ENCODE measurements at places on chromosomes 7 and 10.

DNA sequence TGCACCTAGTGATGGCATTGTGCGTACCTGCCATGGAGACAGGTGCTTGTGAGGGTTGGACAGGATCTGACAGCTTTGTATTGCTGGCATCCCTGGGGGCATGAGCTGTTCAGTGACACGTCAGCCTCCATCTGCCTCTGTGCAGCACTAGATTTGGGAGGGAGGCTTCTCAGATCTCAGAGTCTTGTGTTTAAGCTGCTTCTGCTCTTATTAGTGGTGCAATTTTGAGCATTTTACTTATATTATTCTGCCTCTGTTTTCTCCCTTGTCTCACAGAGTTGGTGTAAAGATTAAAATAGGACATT lies 5.1 kb downstream of the ARHGAP22 start:
- no peak for DNase-seq

- no peak for DNase-seq
Observed at GRCh38 chr7:22013711-22014110, 68.0 kb upstream of the CDCA7L start.

DNA sequence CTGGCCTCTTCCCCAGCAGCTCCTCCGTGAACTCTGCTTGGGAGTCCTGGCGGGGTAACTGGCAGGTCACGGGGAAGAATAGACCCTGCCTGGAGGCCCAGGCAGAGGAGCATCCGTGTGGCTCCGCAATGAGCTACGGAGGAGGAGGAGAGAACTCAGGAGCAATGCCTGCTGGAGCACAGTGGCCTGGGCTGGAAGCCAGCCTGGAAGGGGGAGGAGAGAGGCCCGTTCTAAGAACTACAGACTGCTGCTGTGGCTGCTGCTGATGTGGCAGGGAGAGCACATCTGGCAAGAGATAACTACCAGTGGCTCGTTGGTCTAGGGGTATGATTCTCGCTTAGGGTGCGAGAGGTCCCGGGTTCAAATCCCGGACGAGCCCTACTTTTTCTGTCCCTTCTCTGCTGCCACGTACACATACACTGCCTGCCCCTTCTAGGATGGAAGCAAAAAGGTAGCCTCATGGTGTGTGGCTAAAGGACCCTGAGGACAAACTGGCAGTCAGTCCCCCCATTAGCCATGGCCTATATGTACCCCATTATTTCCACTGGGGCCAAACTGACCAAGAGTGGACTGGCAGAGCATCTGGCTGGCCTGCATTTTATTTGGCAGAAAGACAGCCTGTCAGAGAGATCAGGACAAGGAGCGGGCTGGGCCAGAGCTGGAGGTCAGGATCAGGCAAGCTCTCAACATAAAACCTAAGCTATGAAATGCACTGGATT lies 7.7 kb upstream of the OPN1SW start:
- peak; percentile 69 for DNase-seq

DNA sequence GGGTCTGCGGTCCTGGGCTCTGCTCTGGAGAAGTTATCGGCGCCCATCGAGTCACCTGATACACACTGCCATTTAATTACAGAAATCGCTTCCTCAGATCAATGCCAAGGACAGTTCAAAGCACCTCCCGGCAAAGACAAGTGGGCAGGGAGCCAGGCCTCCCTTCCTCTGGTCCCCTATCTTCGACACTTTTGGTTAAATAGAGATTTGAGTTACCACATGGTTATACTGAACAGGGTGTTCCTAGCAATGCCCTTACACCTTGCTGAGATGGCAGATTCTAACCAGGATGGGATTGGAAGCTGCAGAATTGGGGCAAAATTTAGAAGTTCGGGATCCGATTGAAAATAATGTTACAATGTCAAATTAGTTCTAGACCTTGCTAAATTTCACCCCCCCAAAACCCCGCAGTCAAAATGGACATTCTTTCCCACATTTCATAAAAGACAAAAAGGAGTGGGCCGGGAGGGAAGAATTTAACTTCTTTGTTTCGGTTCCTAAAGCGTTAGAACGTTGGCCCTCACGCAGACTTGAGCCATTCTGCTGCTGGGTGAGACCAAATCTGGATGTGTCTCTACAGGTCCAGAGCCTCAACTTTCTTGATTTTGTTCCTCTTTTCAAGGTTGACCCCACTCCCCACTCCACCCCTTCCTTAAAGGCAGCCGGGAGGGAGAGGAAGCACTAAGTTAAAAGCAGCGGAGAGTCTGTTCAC lies 2.2 kb upstream of the DLX5 start:
- no peak for DNase-seq

DNA sequence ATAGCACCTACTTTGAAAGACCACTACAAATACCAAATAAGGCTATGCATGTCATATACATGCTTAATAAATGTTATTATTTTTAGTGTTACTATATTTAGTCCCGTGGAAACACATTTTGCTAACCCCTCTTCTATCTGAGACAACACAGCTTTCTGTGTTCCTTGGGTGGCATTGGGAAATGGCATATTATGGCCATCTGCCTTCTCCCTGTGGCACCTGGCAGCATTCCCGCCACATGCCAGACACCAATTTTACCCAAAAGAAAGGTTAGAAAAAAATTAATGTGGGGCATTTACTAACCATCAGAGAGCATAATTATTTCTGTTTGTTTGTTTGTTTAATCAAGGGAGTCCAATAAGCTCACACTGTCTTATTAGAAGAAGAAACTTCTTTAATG lies 168.6 kb upstream of the ETV1 start:
- DNase-seq: no peak

GRCh38 chr10:69439350-69439739 lies 11.9 kb upstream of the TSPAN15 start:
- DNase-seq: no peak

DNA sequence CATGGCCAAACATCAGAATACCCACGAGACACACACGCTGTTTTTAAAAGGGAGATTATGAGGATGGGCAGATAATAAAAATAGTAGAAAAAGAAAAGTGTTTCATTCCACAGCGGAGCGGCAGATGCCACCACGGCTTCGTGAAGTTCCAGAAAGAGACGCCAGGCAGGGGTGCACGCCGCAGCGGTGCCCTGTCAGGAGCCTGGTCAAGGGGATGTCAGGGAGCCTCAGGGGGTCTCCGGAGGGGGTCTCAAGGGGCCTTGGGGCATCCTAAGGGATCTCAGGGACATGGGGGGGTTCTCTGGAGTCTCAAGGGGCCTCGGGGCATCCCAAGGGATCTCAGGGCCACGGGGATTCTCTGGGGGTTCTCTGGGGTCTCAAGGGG lies 253.4 kb downstream of the ZMYND11 start:
- DNase-seq: no peak

GRCh38 chr7:95295397-95295796 lies 28.9 kb downstream of the PON1 start:
- no peak for DNase-seq

DNA sequence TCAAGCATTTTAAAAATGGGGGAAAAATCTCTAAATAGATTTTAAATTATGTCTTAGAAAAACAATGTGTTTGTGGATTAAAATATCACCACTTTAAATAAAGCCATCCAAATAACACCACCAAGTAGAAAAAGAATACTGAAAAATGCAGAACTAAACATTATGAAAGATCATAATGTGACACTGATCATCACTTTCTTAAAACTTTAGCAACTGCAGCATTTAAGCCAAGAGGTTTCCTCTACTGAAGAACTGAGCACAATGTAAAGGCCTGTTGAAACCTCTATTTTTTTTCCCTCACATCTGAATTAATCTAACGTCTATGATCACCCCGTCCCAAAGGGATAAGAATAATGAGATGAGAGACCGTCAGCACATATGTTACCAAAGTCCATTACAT lies 18.6 kb downstream of the MINDY3 start:
- DNase-seq: no peak

DNA sequence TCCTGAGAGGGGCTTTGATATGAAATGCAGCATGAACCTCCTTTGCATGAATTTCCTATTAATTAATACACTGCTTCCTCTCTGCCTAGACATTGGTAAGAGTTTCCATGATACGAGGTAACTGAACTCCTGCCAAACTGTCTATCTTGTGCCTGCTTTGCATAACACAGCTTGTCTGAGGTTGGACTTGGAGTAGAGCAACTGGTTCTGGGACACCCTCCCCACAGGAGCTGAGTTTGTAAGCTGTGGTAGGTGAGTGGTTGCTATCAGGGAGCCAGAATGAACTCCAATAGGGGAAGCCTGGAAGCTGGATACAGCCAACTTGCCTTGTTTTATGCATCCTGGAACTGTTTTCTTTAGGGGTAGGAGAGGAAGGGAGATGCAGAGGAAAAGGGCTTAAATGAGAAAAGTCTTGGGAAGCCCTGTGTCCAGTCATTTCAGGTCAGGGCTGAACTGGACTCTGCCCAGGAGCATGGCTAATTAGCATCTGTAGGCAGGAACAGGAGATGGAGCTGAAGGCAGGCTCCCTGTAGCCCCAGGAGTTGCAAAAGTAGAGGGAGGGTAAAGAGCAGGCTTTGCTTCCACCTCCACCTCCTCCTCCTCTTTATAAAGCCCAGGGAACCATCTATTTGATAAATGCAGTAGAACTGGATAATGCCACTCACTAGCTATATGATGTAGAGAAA lies 73.2 kb upstream of the GPR158 start:
- no peak for DNase-seq

DNA sequence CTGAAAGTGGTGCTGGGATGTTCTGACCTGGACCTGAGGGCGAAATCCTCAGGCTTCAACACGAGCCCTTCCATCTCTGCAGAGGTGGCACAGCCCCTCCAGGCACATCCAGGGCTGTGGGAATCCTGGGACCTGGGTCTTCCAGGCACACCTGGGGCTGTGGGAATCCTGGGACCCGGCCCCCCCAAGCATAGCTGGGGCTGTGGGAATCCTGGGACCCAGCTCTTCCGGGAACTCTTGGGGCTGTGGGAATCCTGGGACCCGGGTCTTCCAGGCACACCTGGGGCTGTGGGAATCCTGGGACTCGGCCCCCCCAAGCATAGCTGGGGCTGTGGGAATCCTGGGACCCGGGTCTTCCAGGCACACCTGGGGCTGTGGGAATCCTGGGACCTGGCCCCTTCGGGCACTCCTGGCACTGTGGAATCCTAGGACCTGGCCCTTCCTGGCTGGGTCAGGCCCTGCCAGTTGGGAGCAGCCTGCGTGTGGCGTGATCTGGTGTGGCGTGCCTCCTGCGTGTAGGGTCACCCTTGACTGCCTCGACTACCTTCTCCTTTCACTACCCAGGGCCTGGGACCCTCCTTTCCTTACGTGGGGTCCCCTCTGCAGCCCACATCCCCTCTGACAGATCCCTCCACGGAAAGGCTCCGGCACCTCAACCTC lies 124.0 kb downstream of the WDR37 start:
- DNase-seq: no peak

GRCh38 chr7:117193564-117193963 lies 129.3 kb downstream of the WNT2 start:
- DNase-seq: no peak

DNA sequence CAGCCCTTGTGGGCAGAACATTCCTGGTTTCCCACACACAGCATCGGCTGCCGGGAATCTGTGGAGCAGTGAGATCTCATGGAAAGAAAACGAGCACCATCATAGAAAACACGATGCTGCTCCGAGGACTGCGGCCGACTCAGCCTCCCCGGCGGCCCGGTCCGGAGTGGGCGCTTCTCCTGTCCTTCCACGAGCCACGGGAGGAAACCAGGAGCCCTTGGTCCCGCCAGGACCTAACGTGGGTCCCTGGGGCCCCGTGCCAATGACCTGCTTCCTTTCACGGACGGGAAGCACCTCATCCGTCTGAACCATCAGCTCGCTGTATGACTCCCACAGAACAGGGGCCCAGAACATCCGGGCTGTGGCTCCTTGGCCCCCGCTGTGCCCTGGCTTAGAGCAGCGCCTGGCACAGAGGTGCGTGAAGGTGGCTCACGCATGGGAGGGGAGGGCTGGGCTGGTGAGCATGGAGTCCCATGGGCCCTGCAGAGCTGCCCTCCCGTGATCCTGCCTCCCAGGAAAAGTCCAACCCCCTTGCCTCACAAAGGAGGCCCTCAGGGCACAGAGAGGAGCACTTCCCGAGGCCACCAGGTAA lies 280.5 kb downstream of the MAD1L1 start:
- no peak for DNase-seq

- DNase-seq: peak; percentile 43
Observed at GRCh38 chr10:90148116-90148855, 446.9 kb downstream of the KIF20B start.

DNA sequence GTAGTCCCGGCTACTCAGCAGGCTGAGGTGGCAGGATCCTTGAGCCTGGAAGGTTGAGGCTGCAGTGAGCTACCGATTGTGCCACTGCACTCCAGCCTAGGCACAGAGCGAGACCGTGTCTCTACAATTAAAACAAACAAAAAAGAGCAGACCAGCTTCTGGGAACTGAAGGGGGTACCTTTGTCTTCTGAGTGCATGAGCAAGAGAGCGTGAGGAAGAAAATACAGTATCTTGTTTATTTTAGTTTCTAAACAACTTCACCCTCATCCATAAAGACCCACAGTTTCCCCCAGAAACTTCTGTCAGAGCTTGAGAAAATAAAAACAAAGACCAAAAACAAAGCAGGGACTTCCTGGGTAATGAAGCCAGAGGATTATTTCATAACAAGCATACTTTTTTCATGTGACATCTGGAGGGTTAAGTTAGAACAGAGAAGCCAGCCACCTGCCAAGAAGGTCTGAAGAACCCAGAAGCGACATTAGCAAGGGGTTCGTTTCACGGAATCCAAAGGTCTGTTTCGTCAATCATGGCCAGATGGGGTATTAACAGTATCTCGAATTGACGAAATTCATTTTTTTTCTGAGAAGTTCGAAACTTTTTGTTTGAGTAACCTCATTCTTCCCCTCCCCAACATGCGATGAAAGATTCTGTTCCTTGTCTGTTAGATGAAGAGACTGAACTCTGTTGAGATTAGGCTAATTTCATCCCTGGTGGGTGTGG lies 10.2 kb upstream of the IL2RA start:
- DNase-seq: peak; percentile 84

DNA sequence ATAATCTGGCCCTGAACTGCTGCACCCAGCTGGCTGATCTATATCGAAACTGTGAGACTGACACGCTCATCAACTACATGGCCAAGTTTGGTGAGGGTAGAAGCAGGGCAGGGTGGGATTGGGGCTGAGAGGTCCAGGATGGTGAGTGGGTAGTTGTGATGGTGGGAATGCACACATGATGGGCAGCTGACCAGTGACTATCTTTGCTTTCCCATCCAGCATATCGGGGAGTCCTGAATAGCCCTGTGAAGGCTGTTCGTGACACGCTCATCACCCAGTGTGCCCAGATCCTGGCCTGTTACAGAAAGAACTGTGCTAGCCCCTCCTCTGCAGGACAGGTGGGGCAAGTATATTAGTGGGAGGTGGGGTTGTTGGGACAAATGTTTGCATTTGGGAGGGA lies 12.5 kb upstream of the CHCHD1 start:
- no peak for DNase-seq

GRCh38 chr7:150938566-150938965 lies 39.6 kb downstream of the KCNH2 start:
- no peak for DNase-seq

DNA sequence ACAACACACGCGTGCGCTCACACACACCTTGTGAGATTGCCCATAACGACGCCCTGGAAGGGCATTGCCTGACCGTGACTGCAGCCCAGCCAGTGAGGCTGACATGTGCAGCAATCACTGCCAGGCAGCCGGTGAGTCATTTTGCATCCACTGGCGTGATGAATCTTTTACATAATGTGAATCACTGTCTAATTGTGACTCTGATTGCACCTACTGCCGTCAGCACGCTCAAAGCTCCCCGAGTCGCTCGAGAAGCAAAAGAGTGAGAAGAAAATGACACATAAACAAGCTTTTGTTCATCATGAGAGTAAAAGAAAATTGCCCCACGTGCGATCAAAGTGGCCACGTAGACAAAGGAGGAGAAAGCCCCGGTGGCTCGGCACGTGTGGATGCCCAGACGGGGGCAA lies 117.4 kb upstream of the PFKP start:
- peak; percentile 49 for DNase-seq

All from GM12865 (cell line).